ENCODE measurements at places on chromosomes 11 and 22.

GRCh38 chr11:119671561-119672015 is 57.4 kb downstream of the NECTIN1 start:
- DNase-seq: no peak

GRCh38 chr22:17472932-17473331 is 90.4 kb upstream of the SLC25A18 start:
- DNase-seq: no peak

DNA sequence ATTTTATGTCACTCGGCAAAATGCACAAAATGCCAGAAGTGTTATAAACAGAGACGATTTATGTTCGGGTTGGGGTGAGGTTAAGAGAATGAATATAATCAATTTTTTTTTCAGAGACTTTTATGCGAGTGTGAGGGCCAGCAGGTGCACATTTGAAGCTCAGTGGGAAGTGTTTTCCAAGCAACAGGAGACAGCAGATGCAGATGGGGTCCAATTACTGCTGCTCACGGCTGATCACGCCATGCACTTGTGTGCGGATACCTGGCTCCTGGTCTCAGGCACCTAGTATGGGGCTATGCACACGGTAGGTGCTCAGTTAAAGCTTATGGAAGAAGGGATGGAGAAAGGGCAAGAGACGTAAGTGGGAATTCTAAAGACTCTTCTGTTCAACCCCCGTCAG is 249.1 kb downstream of the MIAT start:
- DNase-seq: no peak

DNA sequence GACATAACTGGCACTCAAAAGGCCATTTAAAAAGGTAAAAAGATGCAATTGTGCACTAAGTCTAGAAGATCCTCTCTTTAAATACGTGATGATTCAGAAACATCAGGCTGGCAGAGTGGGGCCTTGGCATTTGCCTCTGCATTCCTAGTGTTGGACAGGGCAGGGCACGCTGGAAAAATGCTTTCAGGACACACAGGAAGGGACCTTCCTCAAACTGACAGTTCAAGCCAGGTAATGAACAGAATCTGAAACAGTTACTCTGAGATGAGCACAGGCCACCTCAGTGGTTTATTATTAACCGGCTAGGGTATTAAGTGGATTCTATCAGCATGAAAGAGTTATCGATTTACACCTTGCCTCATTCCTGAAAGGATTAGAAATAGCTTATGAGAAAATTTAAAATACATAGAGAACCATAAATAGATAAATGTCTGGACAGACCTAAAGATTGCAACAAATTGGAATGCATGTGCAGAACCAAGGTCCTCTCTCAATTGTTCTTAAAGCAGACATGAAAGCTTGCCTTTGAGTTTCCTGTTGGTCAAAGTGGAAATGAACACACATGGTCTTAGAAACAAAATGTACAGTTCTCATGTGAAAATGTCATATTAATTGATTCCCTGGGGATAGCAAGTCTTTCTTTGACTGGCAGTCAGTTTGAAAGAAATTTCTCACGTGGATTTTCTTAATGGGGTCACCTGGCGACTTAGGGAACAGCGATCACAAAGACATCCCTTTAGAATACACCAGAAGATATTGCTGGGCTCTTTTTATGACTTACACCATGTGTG is 21.5 kb upstream of the CSNK2A3 start:
- no peak for DNase-seq

GRCh38 chr11:111819161-111819828 is 52.1 kb downstream of the ALG9 start:
- no peak for DNase-seq

Data from stimulated activated CD8-positive, alpha-beta memory T cell treated with anti-CD3 and anti-CD28 coated beads, Interleukin-15, amount 100 ng/mL, for 48 hours (primary cell).